ENCODE measurements at places on chromosomes 1 and 21.
A peak's percentile ranks its signal among the peaks of the same experiment; 100 is the strongest.

DNA sequence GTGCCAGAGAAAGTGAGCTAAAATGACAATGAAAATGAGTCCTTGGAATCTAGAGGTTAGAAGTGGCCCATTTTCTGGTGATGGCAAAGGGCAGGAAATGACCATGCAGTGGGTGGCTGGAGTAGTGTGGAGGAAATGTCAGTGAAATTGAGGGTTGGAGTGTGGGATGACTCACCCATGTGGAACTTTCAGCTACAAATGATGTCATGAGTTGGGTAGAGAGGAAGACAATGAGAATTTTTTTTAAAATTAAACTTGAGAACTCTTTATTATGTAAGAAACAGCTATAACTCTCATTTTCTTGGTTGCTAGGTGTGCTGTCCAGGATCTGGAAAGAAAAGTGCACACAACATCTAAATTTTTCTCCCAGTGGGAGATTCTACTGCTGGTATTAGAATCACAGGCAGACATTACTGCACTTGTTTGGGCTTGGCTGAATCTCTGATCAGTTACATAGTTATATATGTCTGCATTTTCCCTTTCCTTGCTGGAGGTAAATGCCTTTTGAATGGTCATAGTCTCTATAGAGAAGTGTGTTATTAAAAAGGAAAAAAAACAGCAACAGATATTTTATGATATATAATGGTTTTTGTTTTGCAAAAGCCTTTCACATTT is 56.8 kb upstream of the GNG12 start:
- ATAC-seq, result peak; percentile 87

GRCh38 chr1:149962039-149962647 is 25.5 kb upstream of the MTMR11 start:
- peak; percentile 97 for ATAC-seq

- peak; percentile 86 for ATAC-seq
These were observed 22.6 kb downstream of the COL18A1 start for GRCh38 chr21:45427331-45428271.

- peak; percentile 76 for ATAC-seq
These were observed 78.1 kb downstream of the DDR2 start for GRCh38 chr1:162710345-162710744.

DNA sequence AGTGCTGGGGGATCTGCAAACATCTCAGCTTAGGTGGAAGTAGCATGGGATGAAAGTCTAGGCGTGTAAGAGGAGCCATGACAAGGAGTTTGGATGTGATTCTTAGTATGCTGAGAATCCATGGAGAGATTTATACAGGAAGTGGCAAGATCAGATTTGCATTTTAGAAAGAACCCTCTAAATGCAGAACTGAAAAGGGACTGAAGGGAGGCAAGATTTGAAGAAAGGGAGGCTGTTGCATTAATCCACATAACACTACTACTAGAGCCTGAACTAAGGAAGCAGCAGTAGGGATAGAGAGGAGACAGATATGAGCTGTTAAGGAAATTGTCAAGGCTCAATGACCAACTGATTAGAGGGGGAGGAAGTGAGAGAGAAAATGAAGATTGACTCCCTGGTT is 9.8 kb downstream of the C1orf74 start:
- no peak for ATAC-seq

- no peak for ATAC-seq
These were observed 41.5 kb upstream of the TENT5B start for GRCh38 chr1:27053977-27054753.

- peak; percentile 70 for ATAC-seq
These were observed 69.9 kb downstream of the ZC3H11B start for GRCh38 chr1:219542828-219543518.

- no peak for ATAC-seq
These were observed 22.1 kb downstream of the PADI2 start for GRCh38 chr1:17097147-17097546.

All from SK-N-SH treated with all-trans-retinoic acid at 6 μM for 48 hours (cell line).